ENCODE measurements at places on chromosomes 13 and 19.
A peak's percentile ranks its signal among the peaks of the same experiment; 100 is the strongest.

GRCh38 chr13:34816908-34817665 is 125.0 kb upstream of the NBEA start:
- no peak for DNase-seq

DNA sequence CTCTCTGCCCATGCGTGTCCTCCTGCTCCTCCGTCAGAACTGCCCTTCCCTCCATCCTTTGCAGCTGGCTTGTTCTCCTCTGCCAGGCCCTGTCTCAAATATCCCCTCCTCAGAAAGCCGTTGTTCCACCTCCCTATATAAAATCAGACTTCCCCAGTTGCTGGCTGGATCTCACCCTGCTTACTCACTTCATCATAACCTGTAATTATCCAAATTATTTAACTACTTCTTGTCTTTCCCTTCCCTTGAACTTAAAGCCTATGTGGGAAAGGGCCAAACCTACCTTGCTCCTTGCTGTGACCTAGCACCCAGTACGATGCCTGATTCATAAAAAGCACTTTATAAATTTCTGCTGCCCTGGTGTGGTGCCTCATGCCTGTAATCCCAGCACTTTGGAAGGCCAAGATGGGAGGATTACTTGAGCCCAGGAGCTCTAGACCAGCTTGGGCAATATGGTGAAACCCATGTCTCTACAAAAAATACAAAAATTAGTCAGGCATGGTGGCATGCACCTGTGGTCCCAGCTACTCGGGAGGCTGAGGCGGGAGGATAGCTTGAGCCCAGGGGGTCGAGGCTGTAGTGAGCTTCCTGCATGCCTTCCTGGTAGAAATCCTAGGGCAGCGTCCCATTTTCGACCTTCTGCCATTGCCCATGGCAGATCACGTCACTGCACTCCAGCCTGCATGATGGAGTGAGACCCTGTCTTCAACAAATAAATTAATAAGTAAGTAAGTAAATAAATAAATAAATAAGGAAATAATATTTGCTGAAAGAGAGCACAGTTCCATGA is 39.5 kb upstream of the ZNF536 start:
- no peak for DNase-seq

DNA sequence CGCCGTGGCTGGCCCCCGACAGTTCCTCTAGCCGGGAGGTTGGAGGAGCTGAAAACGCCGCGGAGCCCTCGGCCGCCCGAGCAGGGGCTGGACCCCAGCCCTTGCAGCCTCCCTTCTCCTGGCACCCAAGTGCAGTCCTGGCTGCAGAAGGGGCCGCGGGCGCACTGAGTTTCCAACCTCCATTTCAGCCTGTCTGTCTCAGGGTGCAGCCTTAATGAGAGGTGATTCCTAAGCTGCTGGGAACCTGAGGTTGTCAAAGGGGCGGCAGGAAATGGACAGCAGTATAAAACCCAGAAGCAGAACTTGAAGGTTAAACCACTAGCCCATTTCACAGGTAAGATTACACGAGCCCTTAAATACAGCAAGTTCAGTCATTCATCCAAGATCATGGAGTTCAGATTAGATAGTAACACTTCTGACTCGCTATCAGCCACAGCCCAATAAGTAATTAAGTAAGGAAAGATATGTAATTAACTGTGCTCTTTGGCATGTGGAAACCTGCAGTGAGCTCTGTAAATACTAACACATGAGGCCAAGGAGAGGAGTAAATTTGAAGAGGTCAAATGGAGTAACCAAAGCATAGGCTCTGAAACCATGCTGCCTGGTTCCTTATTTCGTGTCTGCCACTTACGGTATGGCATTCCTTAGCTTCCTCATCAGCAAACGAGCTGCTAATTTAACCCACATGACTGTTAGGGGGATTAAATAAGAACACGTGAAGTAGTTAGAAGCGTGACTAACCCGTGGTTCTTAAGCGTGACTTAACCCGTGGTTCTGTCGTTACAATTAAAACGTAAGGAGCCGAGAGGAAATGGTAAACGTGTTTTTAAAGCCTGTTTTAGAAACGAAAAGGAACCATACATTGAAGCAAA is 686 bp downstream of the SETDB2 start:
- peak; percentile 62 for DNase-seq

DNA sequence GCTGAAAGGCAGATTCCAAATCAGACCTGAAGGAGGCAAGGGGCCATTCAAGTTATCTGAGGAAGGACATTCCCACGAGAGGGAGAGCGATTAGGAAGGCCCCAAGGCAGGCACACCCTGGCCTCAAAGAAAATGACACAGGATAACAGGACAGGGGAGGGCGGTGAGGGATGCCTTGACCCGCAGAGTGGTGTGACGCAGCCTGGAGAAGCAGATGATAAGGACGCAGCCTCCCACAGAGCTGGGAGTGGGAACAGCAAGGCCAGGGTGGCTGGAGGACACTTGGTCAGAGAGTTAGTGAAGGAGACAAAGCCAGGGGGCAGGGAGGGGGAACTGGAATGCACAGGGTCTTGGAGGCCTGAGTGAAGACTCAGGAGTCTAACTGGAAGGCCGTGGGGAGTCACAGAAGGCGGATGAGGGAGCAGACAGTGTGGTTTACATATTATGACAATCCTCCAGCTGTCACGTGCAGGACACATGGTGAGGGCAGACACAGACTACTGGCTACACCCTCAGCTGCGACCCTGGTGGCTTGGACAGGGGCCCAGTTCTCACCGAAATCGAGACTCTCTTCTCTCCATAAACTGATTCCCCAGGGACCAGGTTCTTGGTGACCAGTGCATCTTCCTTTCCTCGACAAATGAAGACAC is 5.8 kb upstream of the DYRK1B start:
- DNase-seq: no peak

- no peak for DNase-seq
Measured at GRCh38 chr19:44757735-44758505, 9.4 kb downstream of the BCL3 start.
